Stomach (tissue), 19 donors: ENCODE measurements at places on chromosomes 11 and 22. TPM values are rescaled to one million over a fixed set of nuclear protein-coding genes. Genes with fewer than 3 reads are reported as not detected.
A peak's percentile ranks its signal among the peaks of the same experiment; 100 is the strongest.

Gene DGCR2
- total RNA-seq: 49.0 TPM

Gene TBRG1
- 16.9 TPM for total RNA-seq

Gene OR52E4
- not detected for total RNA-seq

Gene PLEKHA7
- 81.1 TPM for total RNA-seq

GRCh38 chr11:11152877-11153276 is 200.2 kb downstream of the CSNK2A3 start:
- H3K36me3 ChIP-seq: no peaks in the 10 kb centered on the region
- no peak overlapping the region for H3K4me3 ChIP-seq
- H3K4me1 ChIP-seq: no peaks in the 10 kb centered on the region
- no peak overlapping the region for H3K27ac ChIP-seq
- no peaks in the 10 kb centered on the region for H3K27me3 ChIP-seq

DNA sequence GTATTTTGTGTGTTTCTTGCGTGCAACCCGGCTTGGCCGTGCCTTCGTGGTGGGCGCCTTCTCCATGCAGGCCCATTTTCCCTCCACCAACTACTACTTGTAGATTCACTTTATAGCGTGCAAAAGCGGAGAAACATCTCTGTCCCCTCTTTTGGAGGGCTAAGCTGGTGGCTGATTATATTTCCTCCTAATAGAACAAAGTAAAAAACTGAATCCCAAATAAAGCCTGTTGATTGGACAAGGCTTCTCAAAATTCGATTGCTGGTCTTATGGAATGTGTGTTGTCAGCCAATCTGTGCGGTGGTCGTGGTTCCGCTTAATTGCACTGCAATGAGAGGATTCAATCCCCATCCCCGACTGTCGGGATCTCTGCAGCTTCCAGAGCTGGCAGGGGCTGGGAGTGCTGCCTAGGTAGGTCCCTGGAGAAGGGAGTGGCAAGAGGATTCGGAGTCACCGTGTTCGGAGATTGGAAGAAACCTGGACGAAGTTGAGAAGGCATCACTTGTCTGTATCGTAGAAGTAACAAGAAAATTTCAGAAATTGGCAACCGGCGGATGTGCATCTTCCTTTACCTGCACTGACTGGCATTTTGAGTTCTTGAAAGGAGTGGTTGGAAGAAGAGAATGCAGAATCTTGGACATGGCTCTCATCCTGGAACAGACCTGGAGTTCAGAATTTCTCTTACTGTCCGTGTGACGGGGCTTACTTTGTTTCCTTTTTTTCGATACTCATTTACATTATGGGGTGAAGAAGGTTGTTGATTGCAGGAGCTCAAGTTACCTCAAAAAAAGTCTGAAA is 1.1 kb downstream of the HMGXB4 start:
- no peaks in the 10 kb centered on the region for H3K27me3 ChIP-seq
- H3K27ac ChIP-seq: peak overlapping the region; percentile 95
- peak overlapping the region; percentile 93 for H3K4me3 ChIP-seq
- peak; percentile 49 for DNase-seq

DNA sequence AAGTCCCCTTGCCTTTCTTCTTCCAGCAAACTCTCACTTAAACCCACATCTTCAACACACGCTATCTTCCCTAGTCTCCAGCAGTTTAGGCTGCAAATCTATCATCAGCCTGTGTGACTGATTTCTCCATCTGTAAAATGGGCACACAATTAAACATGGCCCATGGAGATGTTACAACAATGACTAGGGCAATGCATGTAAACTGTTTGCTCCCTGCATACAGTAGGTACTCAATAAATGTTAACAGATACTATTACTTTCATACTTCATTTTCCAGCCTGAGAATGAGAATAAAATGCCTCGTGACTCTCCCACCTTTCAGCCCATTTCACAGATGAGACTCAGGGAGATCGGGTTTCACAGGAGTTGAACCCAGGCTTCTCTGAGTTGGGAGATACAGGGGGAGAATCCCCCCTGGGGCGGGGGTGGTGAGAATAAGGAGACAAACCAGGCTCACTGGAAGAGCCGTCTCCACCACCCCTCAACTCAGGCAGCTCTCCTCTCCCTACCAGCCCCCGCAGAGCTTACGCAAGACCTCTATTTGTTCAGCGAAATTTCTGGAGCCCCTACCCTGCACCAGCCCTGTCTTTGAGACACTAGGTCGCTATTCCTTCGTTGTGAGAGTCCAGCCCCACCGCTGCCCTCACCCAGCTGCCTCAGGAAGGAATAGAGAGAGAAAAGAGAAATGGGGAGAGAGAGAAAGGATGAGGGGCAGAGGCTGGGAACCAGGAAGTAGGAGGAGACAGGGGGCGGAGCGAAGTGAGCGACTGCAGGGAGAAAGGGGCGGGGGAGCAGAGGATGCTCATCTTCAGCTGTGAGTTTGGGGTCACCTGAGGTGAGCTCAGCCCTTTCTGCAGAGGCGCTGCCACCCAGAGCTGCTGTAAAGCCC is 42.1 kb upstream of the KLHL35 start:
- DNase-seq: peak; percentile 84
- peak overlapping the region; percentile 7 for H3K4me3 ChIP-seq
- peaks cover 16% of the 10 kb centered on the region for H3K4me1 ChIP-seq
- no peaks in the 10 kb centered on the region for H3K27me3 ChIP-seq
- no peaks in the 10 kb centered on the region for H3K36me3 ChIP-seq
- H3K27ac ChIP-seq: peak overlapping the region; percentile 53

GRCh38 chr11:87871056-87871455 is 304.2 kb downstream of the RAB38 start:
- no peak overlapping the region for H3K4me3 ChIP-seq

GRCh38 chr11:115682101-115682500 is 177.9 kb upstream of the CADM1 start:
- H3K36me3 ChIP-seq: no peaks in the 10 kb centered on the region
- H3K27ac ChIP-seq: no peak overlapping the region
- H3K4me1 ChIP-seq: no peaks in the 10 kb centered on the region
- no peak overlapping the region for H3K4me3 ChIP-seq
- H3K27me3 ChIP-seq: no peaks in the 10 kb centered on the region

DNA sequence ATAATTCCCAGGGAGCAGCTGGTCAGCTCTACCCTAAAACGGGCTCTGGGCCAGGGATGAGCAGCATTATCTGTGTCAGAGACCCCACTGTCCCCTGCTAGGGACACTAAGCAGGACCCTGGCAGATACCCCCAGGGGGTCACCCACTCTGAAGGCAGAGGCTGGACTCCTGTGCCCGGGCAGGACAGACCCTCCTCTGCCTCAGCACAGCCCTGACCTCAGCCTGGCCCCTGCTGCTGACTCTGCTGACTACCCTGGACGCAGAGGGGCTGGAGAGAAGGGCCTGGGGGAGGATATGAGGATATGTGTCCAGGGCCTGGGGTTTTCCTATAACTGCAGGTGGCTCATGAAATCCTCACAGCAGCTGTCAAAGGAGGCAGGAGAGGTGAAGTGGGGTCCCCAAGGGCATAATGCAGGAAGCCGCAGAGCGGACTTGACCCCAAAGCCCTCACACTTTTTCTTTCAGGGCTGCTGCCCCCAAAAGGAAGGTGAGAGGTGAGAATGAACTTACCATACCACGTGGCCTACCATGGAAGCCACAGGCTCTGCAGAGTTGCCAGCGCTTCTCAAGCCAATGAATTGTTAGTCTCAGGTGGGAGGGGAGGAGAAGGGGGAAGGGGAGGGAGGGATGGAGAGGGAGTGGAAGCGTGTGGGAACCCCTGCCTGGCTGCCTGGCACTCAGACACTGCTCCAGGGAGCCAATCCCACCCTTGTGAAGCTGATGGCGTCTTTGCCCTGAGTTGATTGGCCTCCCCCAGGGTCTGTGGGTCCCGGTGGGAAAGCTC is 76.7 kb upstream of the WNT11 start:
- H3K4me1 ChIP-seq: no peaks in the 10 kb centered on the region
- no peak overlapping the region for H3K4me3 ChIP-seq
- H3K36me3 ChIP-seq: no peaks in the 10 kb centered on the region

DNA sequence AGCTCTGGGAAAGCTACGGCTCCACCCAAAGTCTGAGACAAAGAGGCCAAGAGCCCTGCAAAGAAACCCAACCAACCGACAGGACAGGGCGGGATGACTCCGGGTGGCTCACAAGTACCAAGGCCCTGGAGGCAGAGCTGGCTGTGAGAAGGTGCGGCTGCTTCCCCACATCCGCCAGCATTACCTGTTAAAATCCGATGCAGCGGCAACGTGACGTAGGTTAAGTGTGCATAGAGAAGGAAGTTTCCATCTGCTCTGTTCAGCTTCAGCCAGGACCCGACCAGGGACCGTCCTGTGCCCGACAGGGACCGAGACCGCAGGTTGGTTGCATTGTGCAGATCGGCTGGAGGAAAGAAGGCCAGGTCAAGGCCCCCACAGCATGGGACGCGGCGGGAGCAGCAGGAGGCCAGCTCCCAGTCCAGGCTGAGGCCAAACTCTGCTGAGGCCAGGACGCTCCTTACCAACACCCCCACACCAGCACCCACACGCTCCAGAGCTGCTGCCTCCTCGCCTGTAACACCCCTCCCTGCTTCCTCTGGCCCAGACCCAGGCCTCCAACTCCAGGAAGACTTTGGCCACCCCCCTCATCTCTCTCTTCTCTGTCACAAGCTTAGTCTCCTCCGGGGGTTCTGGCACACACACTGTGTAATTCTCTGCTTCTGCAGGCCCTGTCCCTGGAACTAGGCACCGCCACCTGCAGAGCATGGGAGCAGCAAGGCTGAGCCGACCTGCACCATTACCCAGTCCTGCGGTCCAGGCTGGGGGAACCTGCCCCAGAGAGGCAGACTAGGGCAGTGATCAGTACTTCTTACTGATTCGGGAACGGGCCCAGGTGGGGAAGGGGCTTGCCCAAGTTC is 34.1 kb downstream of the NUP50 start:
- no peak for DNase-seq
- H3K36me3 ChIP-seq: peaks cover 74% of the 10 kb centered on the region
- H3K4me3 ChIP-seq: no peak overlapping the region
